ENCODE measurements at places on chromosomes 6 and 20.

DNA sequence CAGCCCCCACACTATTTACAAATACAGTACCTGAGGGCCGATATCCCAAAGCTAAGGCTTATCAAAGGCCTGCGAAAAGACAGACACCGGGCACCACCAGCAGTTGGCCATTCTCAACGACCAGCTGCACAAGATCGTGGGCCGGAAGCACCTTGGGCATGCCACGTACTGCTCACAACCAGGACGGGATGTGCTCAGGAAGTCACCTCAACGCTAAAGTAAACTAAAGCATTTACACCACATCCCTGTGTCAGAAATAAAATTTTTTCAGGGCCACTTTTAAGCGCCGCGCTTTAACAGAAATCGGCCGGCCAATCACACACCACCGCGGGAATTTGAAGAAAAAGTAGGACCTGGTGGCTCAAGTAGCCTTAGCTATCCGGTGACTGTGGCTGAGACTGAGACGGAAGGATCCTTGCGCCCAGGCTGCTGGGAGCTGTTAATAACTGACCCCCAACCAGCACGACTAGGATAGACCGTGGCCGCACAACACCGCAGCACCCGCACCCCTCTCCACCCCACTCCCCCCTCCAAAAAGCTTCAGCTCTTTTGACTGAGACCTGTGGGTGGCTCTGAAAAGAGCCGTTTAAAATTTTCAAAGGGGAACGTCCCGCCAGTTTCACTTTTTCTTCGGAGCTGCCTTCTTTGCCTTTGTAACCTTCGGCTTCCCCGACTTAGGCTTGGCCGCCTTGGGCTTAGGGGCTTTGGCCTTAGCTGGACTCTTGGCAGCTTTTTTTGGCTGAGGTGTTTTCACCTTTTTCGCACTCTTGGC, 131.2 kb upstream of the BTN3A2 start:
- DNase-seq: no peak

DNA sequence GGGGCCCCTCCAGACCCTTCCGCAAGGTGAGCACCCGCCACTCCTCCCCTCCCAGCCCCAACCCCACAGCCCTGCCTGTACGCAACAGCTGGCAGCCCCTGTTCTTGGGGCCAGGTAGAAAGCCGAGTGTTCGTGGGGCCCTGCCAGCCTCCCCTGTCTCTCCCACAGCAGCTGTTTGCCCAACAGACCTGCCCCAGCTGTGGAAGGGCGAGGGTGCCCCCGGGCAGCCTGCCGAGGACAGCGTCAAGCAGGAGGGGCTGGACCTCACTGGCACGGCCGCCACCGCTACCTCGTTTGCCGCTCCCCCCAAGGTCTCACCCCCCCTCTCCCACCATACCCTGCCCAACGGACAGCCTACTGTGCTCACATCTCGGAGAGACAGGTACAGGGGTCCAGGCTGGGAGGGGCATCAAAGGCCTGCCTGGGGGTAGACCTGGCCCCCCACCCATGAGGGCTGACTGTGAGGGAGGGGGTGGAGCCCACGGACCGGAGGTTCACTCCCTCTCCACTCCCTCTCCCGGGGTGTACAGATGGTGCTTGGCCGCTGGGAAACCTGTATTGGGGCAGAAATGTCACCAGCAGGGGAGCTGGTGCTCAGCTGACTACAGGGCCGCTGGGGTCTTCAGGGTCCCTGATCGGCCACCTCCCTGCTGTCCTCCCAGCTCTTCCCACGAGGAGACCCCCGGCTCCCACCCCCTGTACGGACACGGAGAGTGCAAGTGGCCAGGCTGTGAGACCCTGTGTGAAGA, 41.1 kb downstream of the FOXP4 start:
- no peak for DNase-seq

DNA sequence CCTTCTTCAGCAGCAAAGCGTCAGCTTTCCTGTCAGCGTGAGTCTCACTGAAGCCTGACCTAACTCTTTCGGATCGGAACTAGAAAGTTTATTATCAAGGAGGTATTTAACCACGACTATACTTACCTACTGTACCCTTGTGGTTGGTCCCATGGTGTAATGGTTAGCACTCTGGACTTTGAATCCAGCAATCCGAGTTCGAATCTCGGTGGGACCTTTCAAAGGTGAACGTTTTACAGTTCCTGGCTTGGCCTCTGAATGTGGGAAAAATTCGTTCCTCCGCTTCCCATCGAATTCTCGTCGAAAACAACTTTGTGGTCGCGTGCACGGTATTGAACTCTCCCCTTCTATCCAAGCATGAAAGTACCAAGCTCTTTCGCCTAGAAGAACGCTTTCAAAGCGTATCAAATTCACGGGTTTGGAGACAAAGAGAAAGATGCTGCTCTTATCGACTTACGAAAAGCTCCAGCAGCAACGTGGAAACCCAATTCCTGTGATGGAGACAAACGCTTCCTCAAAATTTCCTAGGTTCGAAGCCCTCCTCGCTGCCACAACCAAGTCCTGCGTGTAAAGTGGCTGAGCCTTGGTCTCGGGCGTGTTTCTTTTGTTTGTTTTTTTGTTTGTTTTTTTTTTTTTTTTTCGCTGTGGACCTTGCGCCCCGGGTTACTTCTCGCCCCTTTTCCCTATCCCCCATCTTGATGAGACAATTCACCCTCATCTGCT, 63.7 kb downstream of the GPX5 start:
- peak; percentile 78 for DNase-seq

DNA sequence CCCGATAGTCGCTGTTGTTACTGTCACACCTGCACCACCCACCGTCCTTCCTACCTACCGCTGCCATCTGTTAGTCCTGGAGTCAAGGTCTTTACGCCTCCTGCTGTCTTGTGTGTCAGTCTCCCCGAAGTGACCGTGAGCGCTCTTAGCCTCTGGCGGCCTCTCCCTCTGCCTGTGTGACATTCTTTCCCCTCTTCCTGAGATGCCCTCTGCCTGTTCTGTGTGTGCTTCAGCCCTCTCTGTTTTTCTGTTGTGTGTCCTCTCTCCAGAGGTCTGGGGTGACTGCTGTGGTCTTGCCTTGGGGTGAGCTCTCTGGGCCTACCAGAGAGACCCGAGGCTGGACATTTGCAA, 54.9 kb downstream of the TCP11 start:
- DNase-seq: no peak

DNA sequence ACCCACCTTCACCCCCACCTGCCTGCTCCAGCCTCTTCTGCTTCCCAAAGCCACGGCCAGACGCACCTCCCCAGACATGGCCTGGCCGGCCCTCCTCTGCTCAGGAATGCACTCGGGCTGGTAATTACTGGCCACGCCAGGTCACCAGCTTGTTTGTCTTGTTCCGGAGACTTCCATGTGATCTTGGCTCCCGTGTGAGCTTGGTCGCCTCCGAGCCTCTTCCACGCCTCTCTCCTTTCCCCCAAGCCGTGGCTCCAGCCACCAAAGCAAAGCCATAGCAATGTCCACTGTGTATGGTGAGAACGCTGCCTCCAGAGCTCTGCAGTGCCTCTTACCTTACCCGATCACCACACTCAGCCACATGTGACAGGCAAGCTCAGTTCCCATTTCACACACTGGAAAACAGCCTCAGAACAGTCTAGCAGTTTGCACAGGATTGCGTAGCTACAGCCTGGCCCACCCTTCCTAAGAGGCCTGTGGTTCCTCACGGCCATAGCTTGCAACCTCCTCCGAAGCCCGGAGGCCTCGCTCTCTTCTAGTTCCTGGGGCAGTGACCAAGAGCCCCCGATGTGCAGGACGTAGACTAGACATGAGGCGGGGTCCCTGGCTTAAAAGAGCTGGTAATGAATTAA, 48.1 kb upstream of the AFDN start:
- DNase-seq: no peak

- no peak for DNase-seq
Measured at GRCh38 chr20:6692566-6693173, 74.8 kb upstream of the BMP2 start.

DNA sequence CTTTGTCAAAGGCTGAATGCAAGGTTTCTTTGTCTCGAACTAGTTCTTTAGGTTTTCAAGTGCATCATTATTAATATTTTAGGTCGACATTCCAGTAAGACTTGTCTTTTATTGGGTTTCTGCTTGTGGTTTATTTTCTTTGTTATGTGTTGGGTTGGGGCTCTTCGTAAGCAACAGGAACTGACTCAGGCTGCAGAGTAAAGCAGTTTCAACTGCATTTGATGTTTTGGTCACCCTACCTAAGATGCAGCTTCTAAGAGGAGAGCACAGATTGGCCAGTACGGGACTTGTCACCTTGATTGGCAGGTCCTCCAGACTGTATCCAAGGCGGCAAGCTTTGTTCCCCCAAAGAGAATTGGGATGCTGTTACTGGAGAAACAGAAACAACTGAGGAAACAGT, 149.5 kb upstream of the SULF2 start:
- DNase-seq: no peak

- no peak for DNase-seq
Measured at GRCh38 chr6:122619309-122619708, 9.1 kb downstream of the PKIB start.

DNA sequence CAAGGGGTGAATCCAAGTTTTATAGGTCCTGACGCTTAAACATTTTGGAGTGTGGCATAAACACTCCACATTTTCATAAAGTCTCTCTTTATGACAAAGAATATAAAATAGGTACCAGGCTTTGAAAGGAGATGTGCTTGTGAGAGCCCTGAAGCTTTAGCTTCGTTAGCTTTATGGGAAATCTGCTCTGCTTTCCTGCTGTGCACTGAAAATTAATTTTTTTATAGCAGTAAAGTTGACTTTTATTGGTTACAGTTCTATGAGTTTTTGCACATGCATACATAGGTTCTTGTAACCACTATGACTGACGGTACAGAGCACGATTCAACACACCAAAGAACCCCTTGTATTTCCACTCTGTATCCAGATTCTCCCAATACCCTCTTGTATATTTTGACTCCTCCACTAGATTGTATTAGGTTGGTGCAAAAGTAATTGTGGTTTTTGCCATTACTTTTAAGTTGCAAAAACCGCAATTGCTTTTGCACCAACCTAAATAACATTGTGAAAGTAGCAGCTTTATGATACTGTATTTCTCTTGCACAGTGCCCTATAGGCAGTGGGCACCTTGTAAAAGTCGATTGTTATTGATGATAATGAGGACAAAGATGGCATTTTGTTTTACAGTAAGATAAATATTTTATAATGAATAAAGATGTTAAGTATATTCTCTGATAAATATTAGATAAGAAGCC, 145.2 kb upstream of the AKIRIN2 start:
- no peak for DNase-seq

- no peak for DNase-seq
Measured at GRCh38 chr6:45558858-45559257, 181.1 kb upstream of the SUPT3H start.

- DNase-seq: no peak
Measured at GRCh38 chr6:45927421-45928320, 88.0 kb downstream of the CLIC5 start.

- no peak for DNase-seq
Measured at GRCh38 chr6:90918361-90918760, 331.5 kb upstream of the MAP3K7 start.

DNA sequence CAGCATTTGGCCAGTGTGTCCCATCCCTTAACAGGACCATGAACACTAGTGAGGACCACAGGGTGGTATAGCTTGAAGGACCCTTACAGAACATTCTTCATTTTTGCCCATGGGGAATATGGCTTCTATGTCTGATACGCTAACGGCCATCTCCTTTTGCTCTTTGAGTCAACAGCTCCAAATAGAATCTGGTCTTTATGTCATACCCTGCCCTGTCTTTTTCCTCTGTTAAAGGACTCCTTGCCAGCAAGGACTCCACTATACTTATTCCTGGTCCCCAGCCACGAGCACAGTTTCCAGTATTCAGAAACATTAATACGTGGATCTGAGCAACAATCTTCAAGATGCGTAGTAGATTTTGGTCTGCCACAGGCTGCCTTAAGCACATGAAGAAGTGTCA, 22.5 kb downstream of the SERPINB1 start:
- no peak for DNase-seq

- no peak for DNase-seq
Measured at GRCh38 chr6:112457886-112458285, 110.8 kb downstream of the RFPL4B start.

DNA sequence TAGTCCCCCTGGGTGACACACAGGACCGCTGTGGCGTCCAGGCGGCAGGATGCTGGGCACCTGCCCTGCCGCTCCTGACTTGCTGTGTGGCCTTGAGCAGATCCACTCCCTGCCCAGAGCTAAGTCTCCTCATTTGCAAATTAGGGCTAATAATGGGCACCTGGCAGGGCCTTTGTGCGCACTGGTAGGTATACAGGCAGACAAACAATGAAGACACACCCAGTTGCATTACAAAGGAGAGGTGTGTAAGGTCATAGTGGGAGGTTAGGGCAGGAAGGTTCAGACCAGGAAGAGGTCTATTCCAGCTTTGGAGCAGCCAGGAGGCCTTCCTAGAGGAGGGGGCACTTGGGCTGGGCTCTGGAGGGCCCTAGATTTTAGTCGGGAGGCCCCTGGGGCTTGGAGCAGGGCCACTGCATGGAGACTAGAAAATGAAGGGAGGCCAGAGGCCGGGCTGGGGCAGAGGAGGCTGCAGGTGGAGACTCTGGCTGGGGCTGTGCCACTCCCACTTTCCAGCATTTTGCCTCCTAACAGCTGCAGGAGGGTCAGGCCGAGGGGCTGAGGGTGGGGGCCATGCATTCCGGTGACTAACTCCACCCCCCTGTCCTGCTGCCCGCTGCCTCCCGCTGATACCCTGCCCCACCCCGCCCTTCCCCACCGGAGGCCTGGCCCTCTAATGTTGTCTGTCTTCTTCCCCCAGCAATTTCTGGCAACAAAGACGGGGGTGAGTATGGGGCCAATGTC, 28.5 kb downstream of the MYH7B start:
- no peak for DNase-seq

DNA sequence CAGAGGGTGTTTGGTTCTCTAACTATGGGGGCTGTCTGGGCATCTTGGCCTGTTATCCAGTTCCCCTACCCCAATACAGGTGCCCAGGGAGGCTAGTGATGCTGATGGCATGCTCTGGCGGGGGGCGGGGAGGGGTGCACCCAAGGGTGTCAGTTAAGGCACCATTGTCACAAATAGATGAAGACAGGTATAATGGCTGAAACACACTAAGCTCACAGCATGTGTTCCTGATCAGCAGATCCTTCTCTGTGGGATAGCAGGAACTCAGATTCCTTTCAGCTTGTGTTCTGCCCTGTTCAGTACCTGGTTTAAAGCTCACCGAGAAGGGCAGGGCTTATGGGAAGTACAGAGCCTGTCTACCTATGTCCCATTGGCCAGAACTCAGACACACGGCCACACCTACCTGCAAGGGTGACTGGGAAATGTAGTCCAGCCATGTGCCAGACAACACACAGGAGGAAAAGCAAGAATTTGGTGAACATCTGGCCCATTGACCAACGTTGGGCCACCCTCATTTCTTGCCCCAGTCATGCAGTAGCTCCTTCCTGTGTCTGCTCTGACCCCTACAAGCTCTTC, 3.4 kb upstream of the RSPO4 start:
- DNase-seq: peak; percentile 17

- DNase-seq: no peak
Measured at GRCh38 chr6:156197513-156197912, 579.7 kb upstream of the ARID1B start.

- DNase-seq: no peak
Measured at GRCh38 chr6:153125032-153125431, 6.0 kb downstream of the RGS17 start.

DNA sequence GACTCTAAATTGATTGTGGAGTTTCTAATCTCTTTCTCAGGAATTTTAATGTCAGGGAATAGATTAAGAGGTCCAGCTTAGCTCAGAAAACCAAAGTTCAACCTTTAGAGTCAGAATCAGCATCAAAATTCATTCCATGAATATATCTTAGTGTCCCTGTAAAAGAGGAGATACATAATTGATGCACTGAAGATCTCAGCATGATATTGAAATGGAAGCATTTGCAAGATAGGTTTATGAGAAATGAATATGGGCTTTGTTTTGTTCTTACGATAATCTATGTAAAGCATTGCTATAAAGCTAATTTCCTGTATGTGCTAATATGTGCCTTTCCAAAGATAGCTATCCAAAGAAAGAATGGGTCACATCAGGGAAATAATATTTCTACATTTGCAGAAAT, 404.5 kb upstream of the HSF2 start:
- DNase-seq: no peak

All from spinal cord (tissue), 10 donors.